Activated CD8-positive, alpha-beta memory T cell treated with anti-CD3 and anti-CD28 coated beads for 1 hour (primary cell): ENCODE measurements at places on chromosomes 16 and 17.

GRCh38 chr17:40452921-40453378 is 9.7 kb downstream of the IGFBP4 start:
- DNase-seq = no peak

GRCh38 chr16:19926449-19927390 is 42.1 kb upstream of the GPRC5B start:
- DNase-seq = no peak

GRCh38 chr17:32596628-32597027 is 109.8 kb downstream of the CDK5R1 start:
- no peak for DNase-seq

- DNase-seq = no peak
Measured at GRCh38 chr17:63125987-63126386, 160.0 kb downstream of the TANC2 start.

- DNase-seq = no peak
Measured at GRCh38 chr16:83308414-83308813, 499.4 kb upstream of the HSBP1 start.

GRCh38 chr16:85058909-85059308 is 31.3 kb downstream of the KIAA0513 start:
- no peak for DNase-seq

- DNase-seq = no peak
Measured at GRCh38 chr17:73824321-73824720, 180.1 kb upstream of the SDK2 start.
